ENCODE measurements at places on chromosomes 1 and 21. TPM values are rescaled to one million over a fixed set of nuclear protein-coding genes. Genes with fewer than 3 reads are reported as not detected.

CRNN gene
- total RNA-seq = 2.2 TPM

AGBL4 gene
- not detected for total RNA-seq

C1orf141 gene
- not detected for total RNA-seq

ACOT11 gene
- 4.4 TPM for total RNA-seq

MYOC gene
- total RNA-seq = 1,432 TPM

MYBPHL gene
- not detected for total RNA-seq

RPTN gene
- total RNA-seq = not detected

NEXN gene
- 188 TPM for total RNA-seq

FCGR1A gene
- 0.39 TPM for total RNA-seq

CELA2A gene
- total RNA-seq = not detected

L1TD1 gene
- 0.47 TPM for total RNA-seq

ZNF593 gene
- total RNA-seq = 14.0 TPM

SLAMF7 gene
- total RNA-seq = not detected

PDC gene
- total RNA-seq = not detected

FALEC gene
- total RNA-seq = not detected

DNA sequence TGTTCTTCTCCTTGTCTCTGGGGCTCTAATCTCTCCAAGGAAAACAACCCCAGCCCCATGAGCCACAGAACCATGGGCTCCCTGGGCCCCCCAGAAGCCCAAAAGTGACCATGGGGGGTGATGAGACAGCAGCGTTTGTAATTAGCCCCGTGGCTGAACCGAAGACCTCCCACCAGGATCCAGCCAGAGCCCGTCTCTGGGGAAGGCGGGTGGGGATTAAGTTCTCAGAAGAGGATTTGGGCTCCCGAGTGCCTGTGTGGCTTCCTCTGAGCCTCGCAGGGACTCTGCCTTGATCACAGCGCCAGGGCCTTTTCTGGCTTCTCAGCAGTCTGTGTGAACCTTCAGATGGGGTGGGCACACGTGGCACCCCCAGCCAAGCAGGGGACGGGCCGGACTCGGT lies 77.0 kb downstream of the ALPL start:
- ATAC-seq = no peak

DNA sequence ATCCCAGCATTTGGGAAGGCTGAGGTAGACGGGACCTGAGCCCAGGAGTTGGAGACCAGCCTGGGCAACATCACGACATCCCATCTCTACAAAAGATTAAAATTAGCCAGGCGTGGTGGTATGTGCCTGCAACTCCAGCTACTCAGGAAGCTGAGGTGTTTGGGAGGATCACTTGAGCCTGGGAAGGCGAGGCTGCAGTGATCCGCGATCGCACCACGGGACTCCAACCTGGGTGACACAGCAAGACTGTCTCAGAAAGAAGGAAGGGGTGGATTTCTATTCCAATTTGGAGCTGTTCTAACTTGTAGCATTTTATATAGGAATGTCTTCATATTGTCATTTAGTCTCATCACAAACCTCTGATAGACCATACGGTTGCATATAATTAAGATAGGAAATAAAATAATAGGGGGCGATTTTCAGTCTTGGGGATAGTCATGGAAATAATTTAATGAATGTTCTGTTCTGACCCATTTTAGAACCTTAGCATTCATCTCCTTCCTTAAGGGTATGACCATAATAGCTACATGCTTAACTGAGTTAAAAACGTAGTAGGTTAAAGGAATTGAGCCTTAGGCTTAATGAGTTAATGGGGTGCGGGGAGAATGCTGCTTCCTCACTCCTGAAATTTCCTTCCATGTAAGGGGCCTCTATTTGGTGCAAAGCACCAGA lies 93.1 kb downstream of the ADCY10 start:
- ATAC-seq = no peak

DNA sequence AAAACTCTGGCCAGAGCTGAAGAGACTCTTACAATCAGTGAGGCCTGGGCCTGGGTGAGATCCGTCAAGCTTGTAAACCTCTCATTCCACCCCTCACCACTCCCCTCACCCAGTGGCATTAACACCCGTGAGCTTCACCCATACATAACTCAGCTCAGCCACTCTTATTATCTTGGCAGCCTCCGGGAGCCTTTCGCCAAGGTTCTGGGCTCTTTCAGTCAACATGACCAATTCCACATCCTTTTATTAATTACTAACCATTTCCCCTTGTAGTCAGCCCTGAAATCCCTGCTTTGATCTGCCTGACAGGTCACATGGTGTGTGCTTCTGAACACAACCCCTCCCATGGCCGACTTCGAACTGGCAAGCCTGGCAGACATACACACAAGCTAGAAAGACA lies 134.8 kb downstream of the SETD4 start:
- no peak for ATAC-seq

GRCh38 chr1:172673761-172674160 lies 14.9 kb downstream of the FASLG start:
- no peak for ATAC-seq

GRCh38 chr1:183552441-183552840 lies 37.8 kb downstream of the NCF2 start:
- ATAC-seq = no peak

DNA sequence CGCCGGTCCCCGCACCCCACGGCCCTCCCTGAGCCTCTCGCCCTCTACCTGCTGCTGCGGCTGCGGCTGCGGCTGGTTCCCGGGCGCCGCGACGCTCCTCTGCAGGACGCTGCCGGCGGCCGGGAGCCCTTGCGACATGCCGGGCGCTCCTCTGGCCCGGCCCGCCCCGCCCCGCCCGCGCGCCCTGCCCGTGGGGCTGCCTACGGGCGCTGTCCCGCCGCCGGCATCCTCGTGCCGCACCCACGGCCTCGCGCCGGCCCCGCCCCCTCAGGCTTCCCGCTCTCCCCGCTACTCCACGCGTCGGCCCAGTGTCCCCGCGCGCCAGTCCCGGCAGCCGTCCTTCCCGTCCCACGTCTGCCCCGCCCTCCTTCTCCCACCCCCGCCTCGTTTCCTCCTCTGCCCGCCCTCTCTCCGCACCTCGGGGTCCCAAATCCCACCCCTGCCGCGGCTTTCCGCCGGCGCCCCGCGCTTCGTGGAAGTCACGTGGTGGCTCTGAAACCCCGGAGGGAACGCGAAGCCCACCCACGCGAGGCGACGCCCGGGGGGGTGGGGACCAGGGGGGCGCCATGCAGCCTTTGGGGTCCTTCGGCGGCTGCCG lies at the start of gene BATF3:
Gene BATF3 (minus strand): TSS at position 216 of the 598 bp plus-strand sequence. CDS start 78 bp downstream, at position 138.
- ATAC-seq = peak; percentile 73

- ATAC-seq = no peak
Measured at GRCh38 chr1:116228511-116228910, 117.3 kb downstream of the MAB21L3 start.

DNA sequence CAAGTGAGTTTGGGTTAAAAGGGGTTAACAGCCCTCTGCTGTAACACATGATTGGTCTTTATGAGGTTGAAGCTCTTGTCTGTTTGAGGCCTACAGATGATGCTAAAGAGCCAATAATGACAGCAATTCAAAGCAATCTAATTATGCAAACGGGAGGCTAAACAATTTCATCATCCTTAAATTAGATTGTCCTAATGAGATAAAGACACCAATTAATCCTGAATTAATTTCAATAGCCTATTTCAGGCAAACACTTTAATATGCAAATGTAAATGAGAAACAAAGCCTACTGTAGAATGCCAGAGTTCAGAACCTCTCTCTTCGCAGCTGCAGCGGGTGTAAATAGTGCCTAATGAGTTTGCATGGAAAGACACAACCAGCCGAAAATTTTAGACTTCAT lies 504.7 kb upstream of the PBX1 start:
- ATAC-seq = no peak

DNA sequence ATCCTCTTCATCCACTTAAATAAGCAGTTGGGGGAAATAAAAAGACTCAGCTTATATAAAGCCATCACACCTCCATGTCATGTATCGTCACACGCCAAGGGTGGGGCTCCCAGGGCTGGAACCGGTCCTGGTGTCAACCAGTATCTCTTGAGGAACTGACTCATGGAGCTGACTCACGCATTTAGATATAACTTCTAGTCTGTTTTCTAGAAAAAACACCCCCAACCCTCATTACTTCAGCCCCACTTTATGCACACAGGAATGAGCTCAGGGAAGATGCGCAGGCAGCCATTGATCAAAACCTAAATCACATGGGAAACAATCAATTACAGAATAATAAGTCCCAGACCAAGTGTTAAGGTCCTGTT lies 6.9 kb upstream of the IL22RA1 start:
- ATAC-seq = peak; percentile 5

DNA sequence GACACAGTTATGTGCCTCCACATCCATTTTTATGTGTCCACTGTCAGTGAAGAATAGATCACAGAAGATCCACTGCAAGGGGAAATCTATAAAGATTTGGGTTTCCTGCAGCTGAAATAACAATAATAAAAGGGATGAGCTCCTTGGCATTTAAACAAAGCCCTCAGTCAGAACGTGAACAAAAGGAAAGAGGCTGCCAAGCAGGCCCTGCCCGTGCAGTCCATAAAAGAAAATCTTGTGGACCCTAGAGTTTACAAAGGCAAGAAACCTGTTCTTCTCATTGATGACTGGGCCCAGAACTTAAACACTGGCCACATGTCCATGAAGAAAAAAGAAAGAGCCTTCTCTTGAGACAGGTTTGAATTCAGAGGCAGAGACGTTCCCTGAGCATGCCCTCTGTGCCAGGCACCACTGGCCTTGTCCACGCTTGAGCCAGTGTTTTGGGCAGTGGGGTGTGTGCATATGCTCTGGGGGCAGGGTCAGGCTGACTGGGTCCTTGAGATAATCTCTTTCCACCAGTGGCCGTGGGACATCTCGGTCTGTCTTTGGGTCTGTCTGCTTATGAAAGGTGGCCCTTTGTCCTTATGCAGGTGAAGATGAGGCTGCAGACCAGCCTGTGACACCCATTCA lies 142.7 kb downstream of the HIVEP3 start:
- ATAC-seq = no peak

GRCh38 chr1:98286656-98287055 lies 365.8 kb upstream of the DPYD start:
- no peak for ATAC-seq

DNA sequence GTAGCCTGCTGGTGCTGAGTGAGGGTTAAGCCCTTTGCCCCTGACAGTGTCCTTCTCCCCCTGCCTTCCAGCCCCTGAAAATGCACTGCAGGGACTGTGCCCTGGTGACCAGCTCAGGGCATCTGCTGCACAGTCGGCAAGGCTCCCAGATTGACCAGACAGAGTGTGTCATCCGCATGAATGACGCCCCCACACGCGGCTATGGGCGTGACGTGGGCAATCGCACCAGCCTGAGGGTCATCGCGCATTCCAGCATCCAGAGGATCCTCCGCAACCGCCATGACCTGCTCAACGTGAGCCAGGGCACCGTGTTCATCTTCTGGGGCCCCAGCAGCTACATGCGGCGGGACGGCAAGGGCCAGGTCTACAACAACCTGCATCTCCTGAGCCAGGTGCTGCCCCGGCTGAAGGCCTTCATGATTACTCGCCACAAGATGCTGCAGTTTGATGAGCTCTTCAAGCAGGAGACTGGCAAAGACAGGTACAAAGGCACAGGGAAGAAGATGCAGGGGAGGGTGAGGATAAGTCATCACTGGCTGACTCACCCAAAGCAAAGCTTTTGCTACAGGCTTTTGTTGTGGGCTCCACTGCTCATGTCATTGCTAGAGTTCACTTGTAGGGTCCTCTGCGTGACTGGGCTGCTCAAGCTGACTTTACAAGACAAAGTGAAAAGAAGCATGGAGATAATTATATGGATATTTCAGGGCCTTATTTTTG lies 174.9 kb downstream of the PIGK start:
- no peak for ATAC-seq

DNA sequence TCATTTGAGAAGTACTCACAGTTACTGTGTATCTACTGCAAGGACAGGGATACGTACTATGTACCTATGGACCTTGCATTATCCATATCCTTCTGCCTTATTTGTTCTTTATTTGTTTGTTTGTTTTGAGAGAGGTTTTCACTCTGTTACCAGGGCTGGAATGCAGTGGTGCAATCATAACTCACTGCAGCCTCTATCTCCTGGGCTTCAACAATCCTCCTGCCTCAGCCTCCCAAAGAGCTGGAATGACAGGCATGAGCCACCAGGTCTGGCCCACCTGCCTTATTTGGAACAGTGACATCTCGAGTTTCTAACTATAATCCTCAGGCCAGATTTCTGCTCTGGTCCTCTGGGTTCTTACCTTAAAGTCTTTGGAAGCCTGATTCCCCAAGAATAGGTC lies 395.5 kb upstream of the PKN2 start:
- ATAC-seq = no peak
